Midbrain (tissue), 1 donor: ENCODE measurements at places on chromosomes 2 and 18.

GRCh38 chr2:86358957-86359356, 21.5 kb upstream of the REEP1 start:
- no peak for DNase-seq

- no peak for DNase-seq
Observed at GRCh38 chr2:10947446-10948187, 35.9 kb downstream of the KCNF1 start.

DNA sequence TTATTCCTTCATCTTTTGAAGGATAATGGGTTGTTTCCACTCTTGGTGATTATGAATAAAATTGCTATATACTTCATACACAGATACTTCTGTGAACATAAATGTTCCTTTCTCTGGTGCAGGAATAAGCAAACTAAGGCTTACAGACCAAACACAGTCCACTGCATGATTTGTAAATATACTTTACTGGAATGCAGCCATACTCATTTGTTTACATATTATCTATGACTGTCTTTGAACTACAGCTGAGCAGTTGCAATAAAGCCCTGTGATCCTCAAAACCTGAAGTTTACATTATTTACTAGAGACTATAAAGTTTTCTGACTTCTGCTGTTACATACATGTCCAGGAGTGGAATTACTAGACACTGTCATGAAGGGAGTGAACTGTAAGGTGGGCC, 381.0 kb upstream of the CNTNAP5 start:
- no peak for DNase-seq

GRCh38 chr2:71536226-71536671, 82.9 kb downstream of the DYSF start:
- DNase-seq: no peak

DNA sequence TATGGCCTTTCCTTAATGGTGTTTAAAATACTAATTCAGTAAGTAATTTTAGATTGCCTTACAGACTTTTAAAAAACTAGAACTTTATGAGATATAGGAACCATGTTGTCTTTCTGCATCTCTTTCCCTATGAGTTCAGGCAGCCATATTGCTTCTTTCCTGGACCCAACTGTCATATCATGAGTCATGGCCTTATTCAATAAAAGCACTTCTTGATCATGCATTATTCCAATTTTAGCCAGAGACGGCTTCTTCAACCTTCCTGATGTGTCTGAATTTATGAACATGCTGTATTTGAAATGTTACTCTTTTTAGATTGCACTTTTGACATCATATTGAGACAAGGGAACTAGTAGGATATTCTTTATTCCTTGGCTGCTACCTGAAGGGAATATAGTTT, 65.4 kb upstream of the MAP3K20 start:
- no peak for DNase-seq

DNA sequence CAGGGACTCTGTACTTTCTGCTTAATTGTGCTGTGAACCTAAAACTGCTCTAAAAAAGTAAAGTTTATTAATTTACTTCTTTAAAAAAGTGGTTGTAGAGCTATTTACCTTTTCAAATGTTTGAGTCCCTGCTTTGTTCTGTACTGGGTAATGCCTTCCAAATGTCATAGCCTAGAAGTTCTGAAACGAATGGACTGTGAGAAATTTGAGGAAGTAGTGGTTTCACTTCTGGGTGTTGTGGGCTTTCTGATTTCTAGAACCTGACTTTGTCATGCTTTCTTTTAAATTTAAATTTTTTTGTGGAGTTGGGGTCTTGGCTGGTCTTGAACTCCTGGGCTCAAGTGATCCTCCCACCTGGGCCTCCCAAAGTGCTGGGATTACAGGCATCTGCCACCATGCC, 44.6 kb downstream of the SMAD4 start:
- no peak for DNase-seq

GRCh38 chr18:10405816-10406663, 48.4 kb upstream of the APCDD1 start:
- no peak for DNase-seq
